ENCODE measurements at places on chromosomes 1 and 21.

GRCh38 chr1:242225767-242226573 is 227.1 kb upstream of the MAP1LC3C start:
- DNase-seq: no peak

DNA sequence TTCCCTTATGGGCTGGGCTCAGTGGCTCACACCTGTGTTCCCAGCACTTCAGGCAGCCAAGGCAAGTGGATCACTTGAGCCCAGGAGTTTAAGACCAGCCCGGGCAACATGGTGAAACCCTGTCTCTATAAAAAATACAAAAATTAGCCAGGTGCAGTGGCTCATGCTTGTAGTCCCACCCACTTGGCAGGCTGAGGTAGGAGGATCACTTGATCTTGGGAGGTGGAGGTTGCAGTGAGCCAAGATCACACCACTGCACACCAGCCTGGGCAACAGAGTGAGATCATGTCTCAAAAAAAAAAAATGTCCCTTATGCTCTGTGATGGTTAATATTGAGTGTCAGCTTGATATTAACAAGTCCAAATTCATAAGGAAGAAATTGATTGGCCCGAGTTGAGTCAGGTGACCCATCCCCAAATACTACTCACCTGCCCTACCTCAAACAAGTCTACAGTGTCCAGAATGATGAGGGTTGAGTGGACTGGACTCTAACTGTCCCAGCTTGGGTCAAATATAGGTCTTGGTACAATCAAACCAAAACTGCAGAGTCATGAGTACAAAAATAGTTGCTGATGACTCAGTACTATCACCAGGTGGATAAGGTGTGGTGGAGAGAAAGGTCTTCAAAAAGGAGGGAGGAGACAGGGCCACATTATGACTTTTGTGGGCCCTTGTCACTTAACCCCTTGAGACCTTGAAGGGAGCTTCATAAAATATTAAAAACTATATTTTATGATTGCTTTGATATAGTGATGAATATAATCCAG is 161.0 kb downstream of the ZNF326 start:
- no peak for DNase-seq

DNA sequence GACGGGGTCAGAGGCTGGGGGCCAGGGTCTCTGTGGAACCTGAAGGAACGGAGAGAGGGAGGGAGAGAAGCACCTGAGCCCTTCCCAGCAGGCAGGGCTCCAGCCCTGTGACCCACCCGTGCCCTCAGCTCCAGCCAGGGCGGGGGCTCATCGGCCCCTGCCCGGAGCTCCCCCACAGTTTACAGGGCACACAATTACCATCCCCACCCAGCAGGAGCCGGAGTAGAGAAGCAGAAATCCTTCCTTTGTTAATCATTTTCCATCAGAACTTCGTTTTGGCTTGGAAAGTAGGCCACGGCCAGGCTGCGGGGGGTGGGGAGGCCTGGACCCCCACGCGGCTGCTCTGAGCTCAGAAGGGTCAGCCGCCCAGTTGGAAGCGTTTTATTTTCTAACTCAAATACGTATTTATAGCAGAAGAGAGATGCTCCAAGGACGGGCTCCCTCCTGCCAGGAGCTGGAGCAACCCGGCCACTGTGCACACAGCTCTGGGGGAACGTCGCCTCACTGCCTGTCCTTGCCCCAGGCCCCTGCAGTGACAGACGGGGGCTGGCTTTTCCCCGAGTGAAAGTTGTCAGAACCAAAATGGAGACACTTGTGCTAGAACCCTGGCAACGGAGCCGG is 42.7 kb upstream of the ADARB1 start:
- DNase-seq: no peak

- no peak for DNase-seq
Observed at GRCh38 chr1:180577361-180577760, 18.6 kb downstream of the OVAAL start.

DNA sequence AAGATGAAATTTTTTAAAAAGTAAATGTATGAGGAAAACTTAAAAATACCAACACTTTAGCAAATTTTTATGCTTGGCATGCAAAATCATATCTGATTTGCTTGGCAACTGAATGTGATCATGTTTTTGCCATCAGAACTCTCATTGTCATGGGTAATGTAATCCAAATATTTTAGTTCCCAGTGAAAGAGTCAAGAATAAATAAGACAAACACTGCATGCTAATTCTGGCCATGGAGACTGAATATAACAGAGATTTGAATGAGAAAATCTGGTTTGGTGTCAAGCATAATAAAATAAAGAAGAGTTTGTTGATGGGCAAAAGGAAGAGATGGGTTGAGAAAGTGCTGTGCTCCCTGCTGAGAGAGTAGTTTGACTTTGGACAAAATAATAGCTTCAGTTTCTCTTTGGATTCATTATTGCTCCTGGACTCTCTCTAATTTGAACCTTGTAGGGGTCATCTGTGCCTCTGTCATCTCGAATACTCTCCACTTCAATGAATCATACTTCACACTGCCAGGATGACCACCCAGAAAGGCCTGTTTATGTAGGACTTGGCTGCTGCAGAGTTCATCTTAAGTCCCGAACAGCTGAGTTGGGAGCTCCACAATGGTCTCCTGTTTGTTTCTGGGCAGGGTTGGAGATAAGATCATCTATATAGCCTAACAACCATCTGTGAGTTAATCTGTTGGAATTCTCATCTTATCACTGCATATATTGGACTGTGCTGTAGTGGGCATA is 34.4 kb downstream of the ADAMTS1 start:
- DNase-seq: no peak

DNA sequence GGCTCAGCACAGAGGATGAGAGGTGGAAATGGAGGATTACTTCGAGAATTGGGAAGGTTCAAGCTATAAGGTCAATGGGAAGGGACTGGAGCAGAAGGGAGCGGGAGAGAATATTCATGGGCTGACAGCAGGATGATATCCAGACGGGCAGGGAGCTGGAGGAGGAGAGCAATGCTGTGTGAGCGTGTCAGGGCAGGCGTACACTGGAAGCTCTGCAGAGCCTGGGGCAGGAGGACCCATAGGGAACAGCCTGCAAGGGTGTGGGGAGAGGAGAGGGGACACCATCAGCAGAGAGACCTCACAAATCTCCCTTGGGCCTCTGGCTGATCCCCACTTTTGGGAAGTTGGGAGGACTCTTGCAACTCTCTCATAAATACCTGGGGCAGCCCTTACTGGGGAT is 13.7 kb downstream of the CSF1 start:
- DNase-seq: no peak
